Progenitor cell of endocrine pancreas (in vitro differentiated cells): ENCODE measurements at places on chromosomes 5 and 9.

DNA sequence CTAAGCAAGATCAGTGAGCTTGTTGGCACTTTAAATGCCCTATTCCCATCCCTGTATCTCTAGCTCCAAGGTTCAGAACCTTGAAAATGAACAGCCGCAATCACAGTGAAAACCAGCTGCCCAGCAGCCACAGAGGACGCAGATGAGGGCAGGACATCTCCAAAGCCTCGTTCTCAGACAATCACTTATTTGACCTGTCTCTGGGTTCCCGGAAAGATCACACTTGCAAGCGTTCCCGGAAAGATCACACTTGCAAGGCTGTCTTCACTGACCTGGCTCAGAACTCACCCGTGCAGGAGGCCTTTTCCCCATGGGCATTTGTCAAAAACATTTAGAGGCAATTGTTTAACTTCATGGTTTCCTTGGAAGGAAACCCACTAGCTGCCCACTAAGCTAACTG lies 25.7 kb downstream of the IPPK start:
- no peak for DNase-seq

GRCh38 chr5:157312492-157312891 lies 46.6 kb downstream of the CYFIP2 start:
- peak; percentile 21 for DNase-seq

- no peak for DNase-seq
These were observed 121.2 kb downstream of the PHF2 start for GRCh38 chr9:93697352-93698139.

DNA sequence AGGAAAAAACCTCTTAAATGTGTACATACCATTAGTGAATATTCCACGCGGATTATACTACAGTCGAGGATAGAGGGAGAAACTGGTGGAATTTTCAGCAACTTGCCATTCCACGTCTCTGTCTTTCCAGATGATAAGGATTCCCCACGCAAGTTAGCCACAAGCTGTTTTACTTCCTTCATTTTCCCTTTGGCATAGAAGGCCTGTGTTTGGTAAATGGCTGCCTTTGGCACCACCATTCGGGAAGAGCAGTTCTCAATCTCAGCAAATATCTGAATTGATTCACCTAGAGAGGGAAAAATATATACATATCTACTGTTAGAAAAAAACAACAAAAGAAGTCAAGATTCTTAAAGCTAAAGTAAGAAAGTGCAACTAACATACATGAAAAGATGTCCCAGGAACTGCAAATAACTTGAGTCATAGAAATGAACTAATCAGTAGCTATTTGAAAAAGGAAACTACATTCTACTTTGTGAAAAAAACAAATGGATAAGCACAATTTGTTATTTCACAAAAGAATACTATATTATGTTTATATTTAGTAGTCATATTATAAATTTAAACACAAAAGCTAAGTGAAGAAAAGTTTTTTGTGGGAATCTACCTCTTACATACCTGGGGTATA lies 8.1 kb downstream of the ARRDC3 start:
- no peak for DNase-seq

DNA sequence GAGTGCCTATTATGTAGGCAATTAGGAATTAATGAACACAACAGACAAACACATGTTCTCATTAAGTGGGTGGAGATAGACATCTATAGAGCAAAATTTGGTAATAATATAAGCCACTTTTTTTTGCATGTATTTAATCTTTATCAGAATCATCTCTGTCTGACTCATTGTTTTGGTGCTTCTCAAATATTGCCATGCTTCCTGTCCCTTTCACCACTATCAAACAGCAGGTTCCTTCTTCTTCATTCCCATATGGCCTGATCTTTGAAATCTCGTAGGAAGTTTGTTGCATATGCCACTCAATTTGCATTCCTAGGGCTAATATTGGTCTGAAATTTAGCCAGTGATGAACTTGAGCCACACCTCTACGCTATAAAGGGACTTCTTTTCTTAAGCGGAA lies 128.9 kb upstream of the SPEF2 start:
- DNase-seq: no peak

- DNase-seq: no peak
These were observed 27.3 kb upstream of the COL5A1 start for GRCh38 chr9:134614256-134614655.

GRCh38 chr5:107289030-107289714 lies 381.6 kb downstream of the EFNA5 start:
- DNase-seq: no peak

DNA sequence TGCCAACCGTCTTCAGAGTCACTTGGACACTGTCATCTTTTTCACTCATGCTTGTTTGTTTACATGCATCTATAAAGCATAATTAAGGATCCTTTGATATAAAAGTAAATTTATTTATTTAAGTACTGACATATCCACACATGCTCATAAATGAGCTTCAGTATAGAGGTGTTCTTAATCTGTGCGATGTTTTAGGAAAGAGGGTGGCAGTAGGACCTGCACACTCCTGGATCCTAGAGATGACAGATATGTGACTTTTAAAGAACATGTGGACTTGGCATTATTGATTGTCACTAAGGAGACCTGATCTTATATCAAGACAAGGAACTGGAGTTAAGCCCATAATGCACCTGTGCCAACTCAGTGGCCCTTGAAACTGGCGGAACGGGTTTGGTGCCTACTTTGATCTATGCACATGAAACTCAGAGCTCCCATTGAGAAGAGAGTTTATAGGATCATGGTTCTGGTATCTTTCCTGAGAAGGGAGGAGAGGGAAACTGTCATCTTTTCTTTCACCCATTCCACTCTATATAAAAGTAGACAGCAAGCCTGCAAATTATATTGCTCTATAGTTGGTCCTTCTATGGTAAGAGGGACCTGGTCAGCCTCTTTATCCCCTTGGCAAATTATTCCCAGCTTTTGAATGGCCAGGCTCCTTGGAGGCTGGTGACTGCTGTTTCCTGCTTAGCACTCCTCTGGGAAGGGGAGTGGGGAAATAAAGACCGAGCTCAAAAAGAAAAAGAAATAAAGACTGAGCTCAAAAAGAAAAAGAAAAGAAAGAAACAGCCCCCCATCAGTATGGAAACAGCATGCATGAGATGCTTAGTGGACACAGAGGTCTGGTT lies 57.8 kb upstream of the LIFR start:
- DNase-seq: no peak

DNA sequence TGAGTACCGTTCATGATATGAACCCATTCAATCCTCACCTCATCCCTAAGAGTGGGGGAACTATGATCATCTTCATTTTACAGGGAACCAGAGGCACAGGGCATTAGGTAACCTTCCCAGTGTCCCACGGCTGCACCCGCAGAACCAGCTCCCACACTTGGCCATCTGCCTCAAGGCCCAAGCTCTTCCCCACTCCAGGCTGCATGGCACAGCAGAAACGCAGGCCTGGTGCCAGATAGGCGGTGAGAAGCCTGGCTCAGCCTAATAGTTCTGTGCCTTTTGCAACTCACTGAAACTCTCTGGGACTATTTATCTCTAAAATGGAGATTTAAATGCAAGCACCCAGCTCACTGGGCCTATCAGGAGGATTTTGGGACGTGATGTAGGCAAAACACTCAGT lies 90.8 kb upstream of the ZNF618 start:
- no peak for DNase-seq

DNA sequence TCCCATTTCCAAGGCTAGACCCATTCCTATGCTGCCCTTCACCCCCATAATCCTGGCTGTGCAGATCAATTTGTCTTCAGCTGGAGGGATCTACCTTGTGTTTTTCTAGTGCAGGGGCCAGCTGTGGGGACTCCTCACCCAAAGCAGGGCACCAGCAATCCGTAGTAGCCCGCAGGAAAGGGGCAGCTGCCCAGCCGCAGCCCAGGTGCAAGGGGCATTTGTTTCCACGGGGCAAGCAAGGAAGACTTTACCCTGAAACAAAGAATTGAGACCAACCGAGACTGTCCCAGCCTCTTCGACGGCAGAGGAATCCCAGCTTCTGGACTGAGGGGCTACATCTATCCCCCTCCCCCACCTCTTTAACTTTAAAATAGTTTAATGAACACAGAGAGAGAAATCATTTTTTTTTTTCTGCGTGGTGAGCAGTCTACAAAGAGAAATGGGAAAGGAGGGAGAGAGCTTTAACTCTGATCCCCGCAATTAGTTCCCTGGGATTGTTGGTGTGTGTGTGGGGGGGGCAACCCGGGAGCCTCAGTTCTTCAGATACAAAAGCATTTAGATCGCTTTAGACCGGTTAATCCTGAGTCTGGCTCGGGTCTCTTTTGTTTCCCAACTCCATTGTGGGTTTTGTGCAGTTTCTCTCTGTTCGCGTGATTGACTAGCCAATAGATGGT lies 10.6 kb upstream of the LHX2 start:
- DNase-seq: no peak

DNA sequence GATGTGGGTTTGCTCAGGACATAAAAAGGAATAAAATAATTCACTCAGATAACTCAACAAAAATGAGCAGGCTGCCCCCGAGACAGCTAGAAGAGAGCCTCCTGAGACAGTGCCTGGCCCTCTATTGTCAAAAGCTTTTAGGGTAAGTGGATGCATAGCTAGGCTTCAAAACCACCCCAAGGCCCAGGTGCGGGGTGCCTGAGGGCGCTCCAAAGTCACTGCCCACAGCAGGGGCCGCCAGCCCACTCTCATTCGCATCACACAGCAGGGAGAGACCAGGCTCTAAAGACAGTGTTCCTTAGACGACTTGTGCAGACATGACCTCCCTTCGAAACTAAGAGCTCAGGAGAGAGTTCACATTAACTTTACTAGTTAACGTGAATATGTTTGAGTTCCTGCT lies 271.5 kb downstream of the FSTL4 start:
- DNase-seq: no peak

GRCh38 chr5:9329125-9329524 lies 216.8 kb downstream of the SEMA5A start:
- no peak for DNase-seq

DNA sequence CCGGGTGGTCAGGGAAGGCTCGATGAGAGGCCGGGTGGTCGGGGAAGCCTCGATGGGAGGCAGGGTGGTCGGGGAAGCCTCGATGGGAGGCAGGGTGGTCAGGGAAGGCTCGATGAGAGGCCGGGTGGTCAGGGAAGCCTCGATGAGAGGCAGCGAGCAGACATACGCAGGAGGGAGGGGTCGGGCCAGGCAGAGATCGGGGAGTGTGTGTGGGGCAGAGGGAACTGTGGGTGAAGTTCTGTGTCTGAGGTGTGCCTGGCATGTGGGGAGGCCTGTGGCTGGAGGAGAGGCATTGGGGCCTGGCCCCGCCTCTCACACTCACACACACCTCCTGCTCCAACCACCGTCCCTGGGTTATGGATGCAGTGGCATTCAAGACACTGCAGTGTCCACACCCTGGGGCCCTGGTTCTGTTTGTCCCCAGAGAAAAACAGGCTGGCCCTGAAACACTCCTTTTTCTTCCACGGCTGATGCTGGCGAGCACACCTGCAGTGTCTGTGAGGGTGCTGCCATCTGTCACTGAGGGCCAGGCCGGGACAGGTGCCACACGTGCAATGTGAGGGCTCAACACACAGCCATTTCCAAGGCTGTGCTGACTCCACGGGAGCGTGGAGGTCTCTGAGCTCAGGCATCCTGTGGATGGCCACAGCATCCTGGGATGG lies 6.5 kb upstream of the PLEKHG4B start:
- no peak for DNase-seq

DNA sequence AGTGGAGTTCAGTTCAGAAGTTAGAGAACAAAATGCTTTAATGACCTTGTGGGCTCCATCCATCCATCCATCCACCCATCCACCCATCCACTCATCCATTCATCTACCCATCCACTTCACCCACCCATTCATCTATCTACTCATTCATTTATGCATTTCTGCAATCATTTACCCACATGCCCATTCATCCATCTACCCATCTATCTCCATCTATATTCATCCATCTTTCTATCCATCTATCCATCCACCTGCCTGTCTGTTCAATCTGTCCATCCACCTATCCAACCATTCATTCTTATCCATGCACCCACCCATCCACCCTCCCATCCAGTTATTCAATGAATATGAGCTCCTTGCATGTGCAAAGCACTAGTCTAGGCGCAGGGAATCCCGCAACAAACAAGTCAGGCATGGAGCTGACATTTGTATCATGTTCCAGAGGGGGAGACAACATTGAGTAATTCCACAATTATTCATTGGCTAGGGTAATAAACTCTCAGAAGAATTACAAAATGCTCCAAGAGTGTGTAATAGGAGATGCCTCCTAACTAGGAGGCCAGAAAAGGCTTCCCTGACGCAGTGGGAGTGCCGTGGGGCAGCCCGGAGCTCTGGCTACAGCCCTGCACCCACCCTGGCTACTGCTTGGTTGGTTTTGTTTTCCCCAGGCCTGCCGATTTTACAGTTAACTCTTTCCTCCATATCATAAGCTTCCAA lies 211.2 kb downstream of the NXNL2 start:
- DNase-seq: no peak

- DNase-seq: no peak
These were observed 19.2 kb downstream of the NOTCH1 start for GRCh38 chr9:136526625-136527066.
